Stimulated activated CD8-positive, alpha-beta memory T cell treated with anti-CD3 and anti-CD28 coated beads, Interleukin-4, amount 100 ng/mL, for 4 hours (primary cell): ENCODE measurements at places on chromosomes 16 and 17.
A peak's percentile ranks its signal among the peaks of the same experiment; 100 is the strongest.

- no peak for DNase-seq
Observed at GRCh38 chr17:46038414-46038813, 39.4 kb downstream of the STH start.

- DNase-seq = no peak
Observed at GRCh38 chr16:89722392-89723278, 1.3 kb downstream of the ZNF276 start.

DNA sequence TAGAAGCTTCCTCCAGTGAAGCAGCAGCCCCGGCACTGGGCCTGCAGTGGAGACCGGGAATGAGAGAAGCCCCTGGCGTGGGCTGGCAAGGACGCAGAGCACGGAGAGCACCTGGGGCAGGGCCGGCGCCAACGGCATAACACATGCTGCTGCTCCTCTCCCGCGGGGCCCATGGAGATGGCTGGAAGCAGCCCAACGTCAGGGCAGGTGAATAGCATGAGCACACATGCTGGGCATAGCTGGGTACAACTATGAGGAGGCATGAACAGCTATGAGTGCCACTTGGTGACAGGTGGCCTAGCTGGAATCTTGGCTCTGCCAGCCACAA, 46.4 kb downstream of the IRF8 start:
- DNase-seq = no peak

DNA sequence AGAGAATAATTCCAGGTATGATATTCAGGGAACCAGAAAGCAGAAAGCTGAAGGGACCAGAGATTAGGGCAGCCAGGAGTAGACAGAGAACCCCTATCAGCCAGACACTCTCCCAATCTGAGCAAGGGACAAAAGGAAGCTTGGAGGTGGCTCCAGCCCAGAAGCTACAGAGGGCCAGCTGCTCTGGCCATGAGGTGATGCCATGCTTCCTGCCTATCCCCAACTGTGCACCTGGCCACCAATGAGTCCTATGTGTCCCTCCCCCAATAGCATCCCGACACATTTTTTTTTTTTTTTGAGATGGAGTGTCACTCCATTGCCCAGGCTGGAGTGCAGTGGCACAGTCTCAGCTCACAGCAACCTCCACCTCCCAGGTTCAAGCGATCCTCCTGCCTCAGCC, 30.0 kb downstream of the NSMCE1 start:
- DNase-seq = no peak

- DNase-seq = no peak
Observed at GRCh38 chr16:78485188-78485916, 385.9 kb downstream of the WWOX start.

DNA sequence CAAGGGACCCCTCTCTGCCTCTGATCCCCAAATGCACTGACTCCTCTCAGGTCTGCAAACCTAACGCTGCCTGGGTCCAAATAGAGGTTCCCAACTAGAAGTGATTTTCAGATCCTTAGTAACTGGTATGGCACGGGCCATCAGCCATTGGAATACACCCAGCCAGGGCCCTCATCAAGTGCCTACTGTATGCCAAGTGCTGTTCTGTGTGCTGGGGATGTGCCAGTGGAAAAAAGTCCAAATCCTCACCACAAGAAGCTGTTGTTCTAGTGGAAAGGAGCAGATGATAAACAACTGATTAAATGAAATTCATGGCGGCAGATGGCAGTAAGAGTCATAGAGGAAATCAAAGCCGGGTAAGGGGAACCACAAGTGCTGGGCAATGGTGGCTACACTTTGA, 57.2 kb upstream of the MED9 start:
- no peak for DNase-seq

DNA sequence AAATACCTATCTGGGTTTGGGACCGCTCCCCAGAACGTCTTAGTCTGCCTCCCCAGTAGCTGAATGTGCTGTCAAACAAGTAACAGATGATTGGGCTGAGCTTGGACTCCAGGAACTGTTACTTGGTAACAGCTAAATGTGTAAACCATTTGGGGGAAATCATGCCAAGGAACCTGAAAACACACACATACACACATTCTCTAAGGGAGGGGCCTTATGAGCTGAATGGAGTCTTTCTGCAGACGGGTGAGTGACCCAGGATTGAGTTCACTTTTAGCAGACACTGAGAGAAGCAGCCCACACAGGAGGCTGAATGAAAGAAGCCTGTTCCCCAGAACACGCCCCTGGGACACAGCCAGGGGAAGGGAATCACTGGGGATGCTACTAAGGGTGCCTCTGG, 1.6 kb downstream of the ACLY start:
- DNase-seq = no peak

- no peak for DNase-seq
Observed at GRCh38 chr17:45425125-45425983, 7.3 kb downstream of the ARHGAP27 start.

GRCh38 chr17:81387100-81388090, 7.9 kb upstream of the BAHCC1 start:
- peak; percentile 22 for DNase-seq

GRCh38 chr16:80024443-80024842, 423.9 kb upstream of the MAF start:
- no peak for DNase-seq

- DNase-seq = no peak
Observed at GRCh38 chr17:61235827-61236197, 163.8 kb upstream of the TBX2 start.
